ENCODE measurements at places on chromosomes 6 and 20.

- no peak for DNase-seq
Observed at GRCh38 chr20:53713328-53714056, 119.9 kb upstream of the ZNF217 start.

DNA sequence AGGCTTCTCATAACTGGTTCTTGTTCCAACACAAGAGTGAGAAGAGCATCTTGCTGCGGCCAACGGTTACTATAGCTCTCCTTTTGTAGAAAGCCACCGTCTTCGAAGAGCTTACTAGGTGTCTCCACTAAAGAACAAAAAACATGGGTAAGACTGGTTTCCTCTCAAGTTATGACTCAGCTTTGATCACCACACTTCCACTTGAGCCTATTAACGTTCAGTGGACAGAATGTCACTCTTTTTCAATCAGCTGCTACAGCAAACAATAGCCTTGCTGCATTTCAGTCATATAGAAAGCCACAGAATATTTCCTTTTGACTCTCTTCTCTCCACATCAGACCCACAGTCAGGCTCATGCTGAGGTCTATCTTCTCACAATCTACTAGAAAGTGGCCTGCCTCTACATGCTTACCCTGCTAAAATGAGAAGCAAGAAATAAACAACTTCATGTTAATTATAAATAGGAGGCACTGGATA lies 243.5 kb upstream of the PREP start:
- no peak for DNase-seq

DNA sequence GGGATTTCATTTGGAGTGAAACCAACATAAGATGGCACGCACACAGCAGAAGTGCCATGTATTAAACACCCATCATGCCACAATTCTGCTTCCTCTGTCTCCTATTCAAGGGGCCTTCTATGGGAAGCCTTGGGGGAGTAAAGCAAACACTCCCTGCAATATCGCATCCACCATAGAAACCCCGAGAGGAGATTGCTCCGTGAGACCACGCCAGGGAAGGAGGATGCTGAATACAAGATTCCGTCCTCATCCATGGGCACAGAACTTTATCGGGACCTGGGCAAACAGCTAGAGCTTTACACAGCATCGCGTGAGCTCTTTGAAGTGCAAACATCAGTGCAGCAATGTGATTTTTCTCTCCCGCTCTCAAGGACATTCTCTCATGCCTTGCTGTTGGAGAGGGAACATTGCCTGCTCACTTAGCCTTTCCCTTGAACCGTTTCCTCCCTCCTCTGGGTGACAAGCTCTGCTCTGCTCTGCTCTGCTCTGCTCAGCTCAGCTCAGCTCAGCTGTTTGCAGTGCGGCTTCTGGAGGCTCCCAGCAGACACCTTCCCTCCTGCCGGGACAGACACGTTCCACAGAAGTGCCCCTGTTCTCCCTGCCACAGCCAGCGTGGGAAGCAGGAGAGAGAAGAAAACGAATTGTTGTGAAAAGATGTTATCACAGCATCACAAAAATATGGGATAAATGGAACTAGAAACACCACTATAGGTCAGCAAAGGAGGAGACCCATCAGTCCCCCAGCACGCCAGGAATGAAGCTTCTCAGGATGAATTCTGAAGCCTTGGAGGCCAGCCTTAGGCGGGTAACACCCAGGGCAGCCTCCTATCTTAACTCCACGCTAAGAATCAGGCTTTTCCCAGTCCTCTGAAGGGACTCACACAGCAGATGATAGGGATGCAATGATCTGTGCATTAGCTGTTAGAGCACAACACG lies 48.2 kb downstream of the RNASET2 start:
- no peak for DNase-seq

DNA sequence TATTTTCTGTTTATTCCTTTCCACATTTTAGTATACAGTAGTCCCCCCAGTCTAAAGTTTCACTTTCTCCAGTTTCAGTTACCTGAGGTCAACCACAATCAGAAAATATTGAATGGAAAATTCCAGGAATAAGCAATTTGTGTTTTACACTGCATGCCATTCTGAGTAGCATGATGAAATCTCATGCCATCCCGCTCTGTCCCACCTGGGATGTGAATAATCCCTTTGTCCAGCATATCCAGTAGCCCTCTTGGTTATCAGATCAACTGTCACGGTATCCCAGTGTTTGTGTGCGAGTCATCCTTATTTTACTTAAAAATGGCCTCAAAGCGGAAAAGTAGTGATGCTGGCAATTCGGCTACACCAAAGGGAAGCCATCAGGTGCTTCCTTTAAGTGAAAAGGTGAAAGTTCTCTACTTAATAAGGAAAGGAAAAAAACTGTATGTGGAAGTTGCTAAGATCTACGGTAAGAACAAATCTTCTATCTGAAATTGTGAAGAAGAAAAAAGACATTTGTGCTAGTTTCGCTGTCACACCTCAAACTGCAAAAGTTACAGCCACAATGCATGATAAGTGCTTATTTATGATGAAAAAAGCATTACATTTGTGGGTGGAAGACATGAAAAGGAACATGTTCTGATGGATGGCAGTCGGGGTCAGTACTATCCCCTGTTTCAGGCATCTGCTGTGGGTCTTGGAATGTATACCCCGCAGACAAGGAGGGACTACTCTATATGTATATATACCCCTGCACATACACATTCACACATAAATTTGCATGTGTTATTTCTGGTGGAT lies 11.3 kb downstream of the NOX3 start:
- no peak for DNase-seq

DNA sequence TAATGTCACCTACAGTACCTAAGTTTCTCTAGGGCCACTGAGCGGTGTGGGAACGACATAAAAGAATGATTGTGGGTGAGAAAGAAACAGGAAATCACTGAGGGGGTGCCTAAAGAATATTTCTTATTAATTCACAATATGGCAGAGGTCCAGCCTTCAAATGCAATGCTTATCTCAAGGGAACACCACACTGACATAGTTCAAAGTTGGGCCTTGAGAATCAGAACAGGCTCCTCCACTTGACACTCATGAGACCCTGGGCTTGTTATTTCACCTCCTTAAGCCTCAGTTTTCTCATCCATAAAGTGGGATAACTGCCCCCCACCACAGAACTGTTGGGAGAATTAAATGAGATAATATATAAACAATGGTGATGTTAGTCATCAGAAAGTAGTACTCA lies 40.4 kb upstream of the ARHGAP18 start:
- no peak for DNase-seq

DNA sequence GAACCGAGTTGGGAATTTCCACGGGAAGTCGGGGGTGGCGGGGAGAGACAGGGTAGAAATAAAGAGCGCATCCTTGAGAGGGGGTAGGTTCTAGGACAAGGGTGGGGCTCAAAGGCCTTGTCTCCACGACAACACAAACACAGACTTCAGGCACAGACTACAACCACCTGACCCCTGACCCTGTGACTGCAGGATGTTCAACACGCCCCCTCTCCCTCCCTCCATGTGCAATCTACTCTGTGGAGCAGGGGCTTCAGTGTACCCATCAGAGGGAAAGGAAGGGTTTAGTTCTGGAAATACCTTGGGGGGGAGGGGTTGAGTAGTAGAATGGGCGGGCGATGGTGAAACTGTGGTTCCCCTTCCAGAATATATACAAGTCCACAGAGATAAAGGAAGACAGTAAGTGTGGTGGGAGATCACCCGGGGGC lies 651 bp upstream of the TAPBP start:
- no peak for DNase-seq

- no peak for DNase-seq
Observed at GRCh38 chr20:5654557-5654956, 95.6 kb upstream of the SHLD1 start.

DNA sequence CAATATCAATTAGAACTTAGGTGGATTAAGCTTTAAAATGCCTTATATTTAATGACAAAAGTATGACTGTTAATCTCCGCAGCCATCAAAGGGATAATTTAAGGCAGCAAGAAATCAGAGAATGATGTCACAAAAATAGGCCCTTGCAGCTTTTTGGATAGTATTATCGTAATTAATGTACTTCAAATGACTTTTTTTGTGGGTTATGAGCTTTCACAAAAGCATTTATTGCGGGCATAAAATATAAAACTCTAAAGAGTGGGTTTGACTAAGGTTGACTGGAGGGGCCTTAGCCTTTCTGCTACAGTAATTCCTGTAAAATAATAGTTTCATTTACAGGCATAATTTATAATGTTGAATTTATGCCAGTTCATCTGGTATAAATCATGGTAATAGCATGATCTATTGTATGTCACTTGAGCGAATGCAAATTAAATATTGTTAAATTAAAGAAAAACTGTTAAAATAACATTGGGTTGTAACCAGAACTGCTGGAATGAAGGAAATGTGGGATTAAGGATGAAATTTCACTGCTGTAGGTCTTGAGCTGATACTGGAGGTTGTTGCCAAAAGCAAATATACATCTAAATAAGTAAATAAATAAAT lies 78.5 kb upstream of the ZFP64 start:
- no peak for DNase-seq

DNA sequence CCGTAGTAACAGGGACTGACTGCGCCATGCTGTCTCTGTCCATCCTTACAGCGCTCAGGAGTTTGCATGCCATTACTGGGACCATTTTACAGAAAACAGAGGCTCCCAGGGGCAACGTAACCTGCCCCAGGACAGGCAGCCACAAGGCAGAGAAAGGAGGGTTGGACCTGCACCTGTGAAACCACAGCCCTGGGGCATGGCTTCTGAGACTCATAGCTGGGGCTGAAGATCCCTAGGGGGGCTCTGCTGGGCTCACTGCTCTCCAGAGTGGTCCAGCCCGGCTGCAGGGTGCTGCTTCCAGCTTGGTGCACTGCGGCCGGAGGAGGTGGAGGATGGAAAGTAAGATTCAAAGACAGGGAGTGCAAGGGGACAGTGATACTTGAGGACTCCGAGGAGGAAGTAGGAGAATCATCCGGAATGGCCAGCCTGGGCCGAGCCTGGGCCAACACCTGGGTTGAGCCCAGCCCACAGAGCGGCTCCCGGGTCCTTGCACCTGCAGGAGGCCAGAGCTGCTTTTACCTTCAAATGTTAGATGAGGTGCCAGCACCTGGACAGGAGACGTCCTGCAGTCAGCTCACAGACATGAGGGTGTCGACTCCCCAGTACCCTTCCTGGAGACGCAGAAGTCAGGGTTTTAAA lies 183.2 kb downstream of the CDH4 start:
- DNase-seq = no peak

DNA sequence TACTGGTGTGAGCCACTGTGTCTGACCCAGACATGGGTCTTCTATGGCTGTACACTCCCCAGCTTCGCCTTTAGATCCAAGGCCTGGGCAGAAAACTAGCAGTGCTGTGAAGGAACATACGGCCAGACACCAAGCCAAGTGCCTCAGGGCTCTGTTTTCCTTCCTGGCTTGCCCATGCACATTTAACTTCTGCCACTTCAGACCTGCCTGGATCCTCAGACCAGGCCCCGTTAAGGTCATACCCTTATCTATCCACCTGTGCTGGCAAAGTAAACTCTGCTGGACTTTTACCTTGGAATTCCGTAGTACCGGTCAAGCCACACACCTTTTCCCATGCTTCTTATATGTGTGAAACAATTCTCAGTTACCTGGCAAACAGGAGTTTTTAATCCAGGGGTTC lies 644.8 kb downstream of the PTPRT start:
- no peak for DNase-seq

Measured in cerebellar nuclear complex (tissue), 1 donor.